Activated CD8-positive, alpha-beta memory T cell treated with anti-CD3 and anti-CD28 coated beads, Interleukin-2, amount 10 ng/mL, durations not matched to agents 7 days and 5 days (primary cell): ENCODE measurements at places on chromosomes 7 and 10. TPM values are rescaled to one million over a fixed set of nuclear protein-coding genes. Genes with fewer than 3 reads are reported as not detected.

- DNase-seq = no peak
Observed at GRCh38 chr10:33352615-33353014, 18.1 kb upstream of the NRP1 start.

DNA sequence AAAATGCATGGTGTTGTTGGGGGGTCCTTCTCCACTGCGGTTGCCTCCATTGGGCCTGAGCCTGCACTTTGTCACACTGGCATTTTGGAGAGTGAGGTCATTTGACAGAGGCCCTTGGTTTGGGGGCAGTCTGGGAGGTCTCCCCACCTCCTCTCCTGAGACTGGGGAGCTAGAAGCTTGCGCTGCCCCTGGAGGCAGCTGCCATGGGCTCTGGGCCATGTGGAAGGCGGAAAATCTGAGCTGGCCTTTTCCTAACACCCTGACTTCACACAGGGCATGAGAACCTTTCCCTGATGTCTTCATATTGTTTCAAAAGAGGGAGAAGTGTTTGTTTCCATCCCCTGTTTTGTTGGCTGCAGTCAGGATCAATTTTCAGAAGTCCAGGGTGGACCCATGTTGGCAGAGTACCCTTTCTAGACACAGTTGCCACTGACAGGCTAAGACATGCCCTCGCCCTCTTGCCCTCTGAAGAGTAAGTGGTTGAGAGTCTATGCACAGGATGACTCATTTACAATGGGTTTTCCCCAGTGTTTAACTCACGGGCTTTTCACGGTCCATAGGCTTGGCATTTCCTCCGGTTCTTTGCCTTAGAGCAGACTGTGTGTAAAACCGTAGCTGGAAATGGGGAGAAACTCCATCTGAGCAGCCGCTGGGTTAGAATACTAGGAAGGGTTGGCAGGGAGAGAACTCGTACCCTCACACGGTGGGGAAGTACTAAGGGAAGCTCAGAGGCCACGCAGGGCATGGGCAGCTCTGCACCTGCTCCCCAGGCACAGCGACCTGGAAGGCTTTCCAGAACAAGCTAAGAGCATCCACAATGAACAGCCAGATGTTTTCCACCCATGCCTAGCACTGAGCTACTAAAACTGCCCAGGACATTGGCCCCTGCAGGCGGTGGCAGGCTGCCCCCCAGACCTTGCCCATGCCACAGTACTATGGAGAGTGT lies 655.0 kb downstream of the SDK1 start:
- DNase-seq = no peak

DNA sequence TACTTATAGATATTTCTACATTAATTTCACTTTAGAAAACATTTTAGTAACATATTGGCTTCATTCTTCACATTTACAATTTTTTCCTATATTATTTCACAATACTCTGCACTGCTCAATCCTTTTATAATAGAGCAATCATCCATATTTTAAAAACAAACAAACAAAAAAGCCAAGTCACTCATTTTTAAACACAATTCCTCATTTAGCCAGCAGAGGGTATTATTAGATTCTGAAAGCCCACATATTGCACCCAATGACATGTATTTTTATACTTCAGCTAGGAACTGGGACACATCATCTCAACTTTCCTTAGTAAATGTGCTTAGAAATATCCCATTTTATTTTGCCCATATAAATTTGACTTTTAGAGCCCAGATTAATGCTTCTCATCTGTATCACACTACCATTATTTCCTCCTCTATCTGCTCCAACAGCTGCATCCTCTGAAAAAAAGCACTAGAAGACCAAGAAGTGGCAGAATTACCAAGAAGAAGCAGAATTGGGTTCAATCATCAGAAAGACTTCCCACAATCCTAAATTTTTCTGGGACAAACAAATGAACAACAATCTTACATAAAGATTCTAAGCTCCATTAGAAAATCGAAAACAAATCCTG lies 29.5 kb downstream of the CTNNA3 start:
- DNase-seq = no peak

- DNase-seq = no peak
Observed at GRCh38 chr10:120938822-120939221, 87.7 kb downstream of the WDR11 start.

DNA sequence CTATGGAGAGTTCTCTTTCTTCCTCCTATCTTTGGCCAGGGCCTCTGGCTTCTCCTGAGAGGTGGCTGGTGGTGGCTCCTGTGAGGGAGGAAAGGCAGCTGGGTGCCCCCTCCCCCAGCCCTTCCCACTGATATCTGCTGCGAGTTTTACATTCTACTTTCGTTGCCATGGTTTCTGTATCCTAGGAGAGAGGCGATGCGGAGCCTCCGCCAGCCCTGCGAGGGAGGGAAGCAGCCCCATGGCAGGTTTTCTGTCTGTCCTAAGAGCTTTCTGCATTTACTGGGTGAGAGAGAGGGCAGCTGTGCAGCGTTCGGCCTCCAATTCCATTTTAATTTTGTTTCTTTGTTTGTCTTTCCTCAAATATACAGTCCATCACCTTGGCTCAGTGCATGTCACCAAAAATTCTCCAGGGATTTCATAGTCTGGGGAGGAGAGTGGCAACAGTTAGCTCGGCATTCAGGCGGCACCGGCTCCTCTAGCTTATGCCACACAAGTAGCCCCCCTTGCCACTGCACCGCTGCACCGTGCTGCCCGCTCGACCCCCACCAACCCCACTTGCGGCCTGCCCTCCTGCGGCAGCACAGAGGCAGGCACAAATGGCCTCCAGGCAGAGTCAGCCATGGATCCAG lies 20.4 kb downstream of the DNAJB12 start:
- no peak for DNase-seq

- DNase-seq = no peak
Observed at GRCh38 chr10:132450466-132450824, 53.4 kb downstream of the PWWP2B start.

GRCh38 chr10:125000366-125001312 lies 58.7 kb downstream of the ZRANB1 start:
- no peak for DNase-seq

The MET gene
- total RNA-seq = 0.26 TPM

The PDCD4 gene
- total RNA-seq = 74.0 TPM

The POLL gene
- total RNA-seq = 30.5 TPM

The HMX3 gene
- not detected for total RNA-seq

The CPED1 gene
- total RNA-seq = 0.16 TPM
